ENCODE measurements at places on chromosomes 4 and X. TPM values are rescaled to one million over a fixed set of nuclear protein-coding genes. Genes with fewer than 3 reads are reported as not detected.

- H3K27me3 ChIP-seq = no peaks in the 10 kb centered on the region
- no peak overlapping the region for H3K27ac ChIP-seq
- no peaks in the 10 kb centered on the region for H3K36me3 ChIP-seq
- H3K4me3 ChIP-seq = no peak overlapping the region
- DNase-seq = no peak
These were observed 120.5 kb upstream of the MAP9 start for GRCh38 chr4:155497306-155497705.

DNA sequence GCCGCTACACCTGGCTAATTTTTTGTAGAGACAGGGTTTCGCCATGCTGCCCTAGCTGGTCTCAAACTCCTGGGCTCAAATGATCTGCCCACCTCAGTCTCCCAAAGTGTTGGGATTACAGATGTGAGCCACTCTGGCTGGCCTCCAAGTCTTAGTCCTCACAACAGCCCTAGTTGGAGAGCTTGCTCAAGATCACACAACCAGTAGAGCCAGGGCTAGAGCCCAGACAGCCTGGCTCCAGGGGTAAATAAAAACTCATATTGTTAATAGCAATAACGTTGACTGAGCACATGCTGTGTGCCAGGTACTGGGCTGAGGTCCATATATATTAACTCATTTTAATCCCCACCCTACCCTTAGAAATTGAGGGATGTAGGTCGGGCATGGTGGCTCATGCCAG lies 7.3 kb upstream of the JAKMIP1 start:
- H3K4me1 ChIP-seq = no peaks in the 10 kb centered on the region
- no peak overlapping the region for H3K27ac ChIP-seq
- no peaks in the 10 kb centered on the region for H3K36me3 ChIP-seq

GRCh38 chrX:137549851-137550664 lies 15.9 kb upstream of the ZIC3 start:
- H3K4me3 ChIP-seq = no peak overlapping the region
- H3K27me3 ChIP-seq = no peaks in the 10 kb centered on the region

GRCh38 chr4:99863804-99864203 lies 30.4 kb downstream of the LAMTOR3 start:
- no peak overlapping the region for H3K27ac ChIP-seq
- no peaks in the 10 kb centered on the region for H3K4me1 ChIP-seq
- H3K36me3 ChIP-seq = no peaks in the 10 kb centered on the region
- DNase-seq = no peak

- no peak for DNase-seq
- H3K4me3 ChIP-seq = no peak overlapping the region
- no peaks in the 10 kb centered on the region for H3K4me1 ChIP-seq
- H3K27me3 ChIP-seq = no peaks in the 10 kb centered on the region
- no peak overlapping the region for H3K27ac ChIP-seq
- H3K36me3 ChIP-seq = no peaks in the 10 kb centered on the region
These were observed 62.2 kb downstream of the PRKX start for GRCh38 chrX:3651277-3651676.

DNA sequence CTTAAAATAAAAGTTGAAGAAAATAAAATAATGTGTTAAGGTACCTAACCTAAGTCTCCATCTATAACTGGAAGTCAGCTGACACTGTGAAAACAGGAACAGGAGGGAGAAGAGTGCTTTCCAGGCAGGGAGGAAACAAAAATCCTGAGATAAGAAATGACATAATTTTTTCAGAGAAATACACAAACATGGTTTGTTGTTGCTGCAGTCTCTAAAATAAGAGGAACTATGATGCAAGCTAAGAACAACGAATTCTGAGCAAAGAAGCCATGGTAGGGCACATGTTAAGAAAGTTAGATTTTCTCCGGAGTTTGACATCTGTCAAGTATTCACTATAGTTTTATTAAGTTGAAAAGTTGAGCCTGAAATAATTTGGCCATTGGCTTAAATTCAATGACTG lies 26.9 kb downstream of the PAPSS1 start:
- no peak for DNase-seq
- no peaks in the 10 kb centered on the region for H3K27me3 ChIP-seq
- H3K27ac ChIP-seq = no peak overlapping the region
- no peaks in the 10 kb centered on the region for H3K4me1 ChIP-seq
- H3K4me3 ChIP-seq = no peak overlapping the region

DNA sequence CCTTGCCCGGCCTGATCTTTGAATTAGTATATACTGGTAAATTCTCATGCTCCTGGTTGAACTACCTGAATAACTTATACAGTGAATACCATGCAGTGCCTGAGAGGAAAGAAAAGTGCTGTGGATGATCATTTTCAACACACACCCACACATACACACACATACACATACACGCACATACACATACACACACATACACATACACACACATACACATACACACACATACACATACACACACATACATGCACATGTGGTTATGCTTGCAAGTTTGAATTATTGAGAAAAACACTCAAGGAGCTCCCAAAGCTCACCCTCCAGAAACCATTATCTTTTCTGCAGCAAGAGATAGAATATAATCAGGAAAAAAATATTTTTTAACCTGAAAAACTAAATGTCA lies 366.9 kb upstream of the RASGEF1B start:
- H3K27me3 ChIP-seq = no peaks in the 10 kb centered on the region
- H3K36me3 ChIP-seq = no peaks in the 10 kb centered on the region
- no peak for DNase-seq

GRCh38 chr4:142883040-142883832 lies 37.1 kb upstream of the INPP4B start:
- H3K4me1 ChIP-seq = no peaks in the 10 kb centered on the region
- DNase-seq = no peak
- no peaks in the 10 kb centered on the region for H3K27me3 ChIP-seq
- H3K27ac ChIP-seq = no peak overlapping the region

DNA sequence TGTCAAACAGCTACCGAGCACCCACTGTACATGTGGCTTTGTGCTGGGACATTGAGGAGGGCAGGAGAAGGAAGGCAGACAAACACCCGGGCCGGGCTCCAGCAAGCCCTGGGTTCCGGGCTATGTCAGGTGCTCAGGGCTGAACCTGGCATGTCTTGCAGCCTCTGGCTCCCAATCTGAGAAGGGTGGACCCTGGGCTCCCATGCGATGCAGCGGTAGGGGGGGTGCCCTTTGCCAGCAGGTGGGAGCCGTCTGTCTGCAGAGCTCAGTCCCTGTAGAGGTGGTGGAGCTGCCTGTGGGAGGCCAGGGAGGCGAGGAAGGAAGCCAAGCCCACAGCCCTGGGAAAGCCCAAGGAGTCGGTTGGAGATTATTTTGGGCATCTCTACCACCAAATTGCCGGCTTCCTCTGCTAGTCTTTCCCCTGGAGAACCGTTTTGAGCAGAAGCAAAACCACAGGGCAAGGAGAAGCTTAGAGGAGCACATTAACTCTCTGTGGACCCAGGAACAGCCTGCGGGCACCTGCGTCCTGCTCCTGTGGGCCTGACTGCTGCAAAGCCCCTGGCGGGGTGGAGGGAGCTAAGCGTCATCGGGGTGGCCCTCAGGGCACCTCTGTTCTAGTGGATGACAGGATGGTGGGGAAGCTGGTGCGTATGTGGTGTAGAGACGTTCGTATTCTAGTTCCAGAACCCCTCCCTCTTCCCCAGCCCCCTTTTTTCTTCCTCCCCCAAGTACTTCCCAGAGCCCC lies 10.3 kb downstream of the CPZ start:
- H3K4me3 ChIP-seq = no peak overlapping the region
- no peaks in the 10 kb centered on the region for H3K4me1 ChIP-seq

DNA sequence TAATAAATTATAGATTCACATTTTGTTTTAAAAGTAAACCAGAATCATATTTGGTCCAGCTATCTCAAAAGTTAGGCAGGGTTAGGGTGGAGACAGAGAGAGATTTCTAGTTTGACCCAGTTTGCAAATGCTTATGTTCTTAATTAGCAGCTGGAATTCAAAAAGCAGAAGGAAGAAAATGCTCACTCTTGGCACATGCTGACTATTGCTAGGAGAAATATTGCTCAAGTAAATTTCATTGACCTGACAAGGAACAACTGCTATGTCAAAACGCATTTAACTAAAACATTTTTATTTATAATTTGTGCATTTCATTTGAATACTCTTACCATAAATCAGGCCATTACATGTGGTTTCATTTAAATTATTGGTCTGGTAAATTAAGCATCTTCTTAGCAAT lies 131.8 kb downstream of the GLRA3 start:
- H3K4me1 ChIP-seq = no peaks in the 10 kb centered on the region
- no peak overlapping the region for H3K4me3 ChIP-seq
- no peaks in the 10 kb centered on the region for H3K36me3 ChIP-seq
- H3K27ac ChIP-seq = no peak overlapping the region

GRCh38 chr4:1651609-1652008 lies 32.5 kb downstream of the FAM53A start:
- H3K4me1 ChIP-seq = no peaks in the 10 kb centered on the region
- DNase-seq = no peak
- H3K36me3 ChIP-seq = no peaks in the 10 kb centered on the region
- no peak overlapping the region for H3K4me3 ChIP-seq

DNA sequence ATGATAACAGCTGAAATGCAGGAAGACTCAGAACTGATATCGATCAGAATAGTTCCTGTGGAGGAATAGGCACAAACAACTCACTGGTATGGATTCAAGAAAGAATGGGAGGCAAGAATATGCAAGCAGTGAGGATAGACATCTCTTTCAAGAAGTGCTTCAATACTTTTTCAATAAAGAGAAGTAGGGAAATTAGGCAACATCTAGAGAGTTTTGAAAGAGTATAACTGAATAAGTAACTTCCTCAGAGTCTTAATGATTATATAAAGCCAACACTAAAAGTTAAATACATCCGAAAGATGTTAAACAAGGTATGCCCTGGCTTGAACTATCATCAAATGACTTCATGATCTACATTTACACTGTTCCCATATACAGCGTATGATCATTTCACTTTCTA lies 1443.0 kb downstream of the PCDH7 start:
- DNase-seq = no peak
- H3K4me1 ChIP-seq = no peaks in the 10 kb centered on the region
- H3K27ac ChIP-seq = no peak overlapping the region
- no peaks in the 10 kb centered on the region for H3K36me3 ChIP-seq

GRCh38 chr4:115292320-115293092 lies 179.1 kb upstream of the NDST4 start:
- no peak for DNase-seq
- H3K36me3 ChIP-seq = no peaks in the 10 kb centered on the region
- no peaks in the 10 kb centered on the region for H3K27me3 ChIP-seq

GRCh38 chrX:51776851-51777250 lies 33.6 kb downstream of the GSPT2 start:
- no peaks in the 10 kb centered on the region for H3K27me3 ChIP-seq
- H3K36me3 ChIP-seq = no peaks in the 10 kb centered on the region
- no peak for DNase-seq
- no peak overlapping the region for H3K27ac ChIP-seq
- no peak overlapping the region for H3K4me3 ChIP-seq

DNA sequence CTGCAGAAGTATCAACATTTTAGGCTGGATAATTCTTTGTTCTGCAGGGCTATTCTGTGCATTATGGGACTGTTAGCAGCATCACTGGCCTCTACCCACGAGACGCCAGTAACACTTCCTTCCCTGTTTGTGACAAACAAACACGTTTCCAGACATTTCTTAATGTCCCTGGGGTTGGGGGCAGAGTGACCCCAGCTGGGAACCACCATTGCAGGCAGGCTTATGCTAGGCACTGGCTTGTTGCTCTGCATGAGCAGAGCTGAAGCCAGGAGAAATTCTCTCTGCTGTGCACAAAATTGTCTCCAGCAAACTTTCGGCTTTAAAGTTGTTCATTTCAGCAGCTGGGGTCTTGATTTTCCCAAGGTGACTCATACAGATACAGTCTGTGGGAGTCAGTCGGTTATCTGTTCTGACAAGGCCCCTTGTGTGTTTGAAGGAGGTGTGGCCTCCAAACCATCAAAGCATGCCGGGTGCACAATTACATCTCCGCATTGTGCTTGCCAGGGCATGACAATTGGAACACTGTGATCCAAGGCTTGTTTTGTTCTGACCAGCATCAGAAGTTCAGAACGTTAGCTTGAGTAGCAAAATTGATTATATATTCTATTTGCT lies 156.4 kb upstream of the BOD1L1 start:
- no peak for DNase-seq
- H3K27ac ChIP-seq = no peak overlapping the region
- H3K4me3 ChIP-seq = no peak overlapping the region
- H3K36me3 ChIP-seq = no peaks in the 10 kb centered on the region

DNA sequence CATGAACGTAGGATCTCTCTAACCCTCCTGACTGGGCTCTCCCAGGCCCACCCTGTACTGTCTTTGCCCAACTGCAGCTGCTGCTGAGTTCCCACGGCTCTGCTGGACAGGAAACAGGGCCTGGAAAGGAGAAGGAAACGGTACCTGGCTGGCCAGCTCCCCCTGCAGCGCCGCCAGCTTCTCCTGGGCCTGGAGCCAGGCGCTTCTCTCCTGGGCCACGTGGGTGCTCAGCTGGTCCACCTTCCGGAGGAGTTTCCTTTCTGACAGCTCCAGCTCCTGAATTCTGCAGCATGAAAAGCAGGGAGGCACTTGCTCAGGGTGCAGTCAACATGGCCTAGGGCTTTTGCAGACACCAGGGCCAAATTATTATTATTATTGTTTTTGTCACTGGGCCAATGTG lies 6.5 kb downstream of the C4orf50 start:
- DNase-seq = no peak
- no peaks in the 10 kb centered on the region for H3K27me3 ChIP-seq
- no peaks in the 10 kb centered on the region for H3K4me1 ChIP-seq
- no peak overlapping the region for H3K4me3 ChIP-seq
- H3K36me3 ChIP-seq = no peaks in the 10 kb centered on the region

- no peaks in the 10 kb centered on the region for H3K36me3 ChIP-seq
- DNase-seq = no peak
- no peaks in the 10 kb centered on the region for H3K27me3 ChIP-seq
- H3K4me1 ChIP-seq = no peaks in the 10 kb centered on the region
- no peak overlapping the region for H3K4me3 ChIP-seq
These were observed 106.8 kb downstream of the EIF4E start for GRCh38 chr4:98822144-98822543.

- H3K4me1 ChIP-seq = no peaks in the 10 kb centered on the region
- H3K27ac ChIP-seq = no peak overlapping the region
- no peak overlapping the region for H3K4me3 ChIP-seq
- H3K36me3 ChIP-seq = no peaks in the 10 kb centered on the region
- DNase-seq = no peak
These were observed 101.8 kb downstream of the ATP11C start for GRCh38 chrX:139831017-139831416.

Gene LONRF3
- 5.6 TPM for total RNA-seq

Gene PDE5A
- 46.2 TPM for total RNA-seq

Gene EDA
- 0.18 TPM for total RNA-seq

Gene UPF3B
- total RNA-seq = 7.2 TPM

Gene ENPEP
- total RNA-seq = 502 TPM

Gene MAGEC1
- total RNA-seq = not detected

Gene NLGN4X
- total RNA-seq = 5.0 TPM

Gene DCAF12L2
- total RNA-seq = not detected

Gene CSAG2
- total RNA-seq = not detected
